ENCODE measurements at places on chromosomes 13 and 19.

DNA sequence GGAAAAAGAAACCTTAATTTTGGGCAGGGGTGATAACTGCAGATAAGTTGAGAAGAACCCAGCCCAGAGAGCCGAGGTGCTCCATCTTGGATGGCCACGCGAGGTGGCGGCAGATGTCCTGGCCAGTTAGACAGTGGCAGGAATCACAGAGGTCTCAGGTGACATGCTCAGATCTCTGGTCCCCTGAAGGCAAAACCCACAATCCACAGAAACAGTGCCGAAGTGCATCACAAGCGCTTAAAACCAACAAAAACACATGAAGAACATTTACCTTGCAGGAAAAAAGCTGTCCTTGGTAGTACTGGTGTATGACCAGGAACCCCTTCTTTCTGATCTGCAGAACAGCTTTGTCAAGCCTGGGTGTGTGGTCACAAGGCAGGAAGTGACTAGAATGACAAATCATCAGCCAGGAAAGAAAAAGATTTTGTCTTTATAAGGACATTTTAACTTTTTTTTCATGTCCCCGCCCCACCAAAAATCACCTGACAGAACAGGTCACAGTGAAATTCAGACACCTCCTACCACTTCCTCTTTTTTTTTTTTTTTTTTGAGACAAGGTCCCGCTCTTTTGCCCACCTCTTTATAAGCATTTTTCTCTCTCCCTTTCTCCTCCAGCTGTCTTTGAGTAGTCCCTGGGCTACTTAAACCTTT lies at the start of gene LCP1:
Gene LCP1, minus strand, starts transcription at position 338 of the 651 bp plus-strand sequence. CDS start 22,515 bp downstream, outside the sequence.
- DNase-seq = peak; percentile 48

GRCh38 chr13:42497798-42498197 lies 76.2 kb upstream of the TNFSF11 start:
- no peak for DNase-seq

- DNase-seq = no peak
Observed at GRCh38 chr13:110280231-110280813, 26.6 kb downstream of the COL4A1 start.

DNA sequence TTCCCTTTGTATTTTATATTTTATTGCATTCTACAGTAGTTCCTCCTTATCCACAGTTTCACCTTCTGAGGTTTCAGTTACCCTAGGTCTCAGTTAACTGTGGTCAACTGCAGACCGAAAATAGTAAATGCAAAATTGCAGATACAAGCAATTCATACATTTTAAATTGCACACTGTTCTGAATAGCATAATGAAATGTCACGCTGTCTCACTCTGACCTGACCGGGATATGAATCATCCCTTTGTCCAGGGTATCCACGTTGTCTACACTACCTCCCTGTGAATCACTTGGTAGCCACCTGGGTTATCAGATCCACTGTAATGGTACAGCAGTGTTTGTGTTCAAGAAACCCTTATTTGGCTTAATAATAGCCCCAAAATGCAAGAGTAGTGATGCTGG lies 325.0 kb downstream of the DNAJC15 start:
- DNase-seq = no peak

DNA sequence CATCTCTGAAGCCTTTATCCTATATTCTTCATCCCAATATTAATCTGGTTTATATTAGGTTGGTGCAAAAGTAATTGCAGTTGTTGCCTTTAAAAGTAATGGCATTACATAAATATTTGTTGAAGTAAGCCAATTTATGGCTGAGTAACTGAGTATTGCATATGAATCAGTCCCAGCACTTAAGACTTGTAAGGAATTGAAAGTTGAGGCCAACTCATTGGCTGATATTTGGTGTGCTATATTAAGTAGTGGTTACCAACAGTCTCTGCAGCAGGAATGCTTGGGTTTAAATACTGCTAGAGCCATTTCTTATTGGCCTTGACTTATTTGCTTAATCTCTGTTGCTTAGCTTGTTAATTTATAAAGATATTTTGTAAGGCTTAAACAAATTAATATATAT lies 460.7 kb downstream of the GPC6 start:
- no peak for DNase-seq

- DNase-seq = no peak
Observed at GRCh38 chr19:39237200-39238184, 7.3 kb downstream of the IFNL3 start.

GRCh38 chr13:41026788-41027187 lies 7.7 kb upstream of the ELF1 start:
- no peak for DNase-seq

- no peak for DNase-seq
Observed at GRCh38 chr19:8690753-8691539, 7.6 kb downstream of the ACTL9 start.

GRCh38 chr13:106802917-106803316 lies 235.0 kb upstream of the ARGLU1 start:
- DNase-seq = no peak

DNA sequence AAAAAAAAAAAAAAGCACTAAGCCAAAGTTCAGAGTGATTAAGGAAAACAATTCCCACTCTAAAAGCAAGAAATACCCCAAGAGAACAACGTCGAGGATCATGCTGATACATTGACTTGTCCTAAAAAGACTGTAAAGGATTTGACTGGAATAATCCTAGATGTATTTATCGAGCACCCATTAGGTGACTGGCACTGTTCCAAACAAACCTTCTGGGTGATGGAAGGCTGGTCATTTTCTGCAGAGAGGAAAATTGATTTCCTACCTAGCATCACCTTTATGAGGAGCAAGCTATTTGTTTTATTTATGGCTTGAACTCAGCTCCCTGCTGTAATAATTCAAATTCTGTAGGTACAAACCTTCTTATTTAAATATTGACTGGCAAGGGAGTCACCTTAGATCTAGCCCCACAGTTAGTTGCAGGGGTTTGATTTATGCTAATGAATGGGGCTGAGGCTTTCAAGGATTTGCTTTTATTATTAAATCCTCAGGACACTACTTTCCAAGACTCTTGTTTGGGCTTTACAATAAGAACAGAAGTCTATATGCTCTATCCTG lies 471.0 kb downstream of the OLFM4 start:
- DNase-seq = no peak

DNA sequence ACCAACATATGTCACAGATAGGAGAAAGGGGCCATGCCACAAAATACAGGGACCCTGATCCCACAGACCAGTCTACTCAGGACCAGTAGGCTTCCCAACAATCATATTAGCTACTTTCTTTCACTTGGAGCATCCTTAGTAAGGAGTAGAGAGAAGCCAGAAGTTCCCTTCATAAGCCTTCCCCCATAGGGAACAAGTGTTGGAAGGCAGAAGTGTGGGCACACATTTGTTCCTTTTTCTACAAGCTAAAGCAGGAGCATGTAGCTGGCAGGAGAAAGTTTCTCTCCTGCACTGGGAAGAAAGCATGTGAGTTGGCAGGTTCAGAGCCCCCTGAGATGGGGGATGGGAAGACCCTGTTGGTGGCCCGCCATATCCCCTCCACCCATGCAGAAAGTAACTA lies 165.4 kb downstream of the KCTD12 start:
- DNase-seq = no peak

- DNase-seq = no peak
Observed at GRCh38 chr19:8113017-8113416, 36.4 kb downstream of the FBN3 start.

- DNase-seq = no peak
Observed at GRCh38 chr19:3969435-3970312, 1.2 kb downstream of the DAPK3 start.

DNA sequence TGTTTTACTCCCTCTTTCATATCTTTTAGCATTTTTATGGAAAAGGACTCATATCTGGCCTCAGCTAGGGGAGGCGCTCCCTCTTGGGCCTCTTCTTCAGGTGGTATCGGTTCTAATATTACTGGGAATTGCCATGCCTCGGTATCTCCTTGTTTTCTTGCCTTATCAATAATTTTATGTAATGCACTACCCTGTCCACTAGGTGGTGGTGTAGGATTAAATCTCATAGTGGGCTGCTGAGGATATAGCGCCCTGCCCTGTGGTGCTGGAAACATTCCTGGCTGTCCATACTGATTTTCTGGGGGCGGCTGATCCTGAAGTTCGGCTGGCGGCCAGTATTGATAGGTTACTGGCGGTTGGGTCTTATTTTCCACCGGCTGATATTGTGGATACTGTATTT lies 35.8 kb downstream of the ZNF420 start:
- no peak for DNase-seq

DNA sequence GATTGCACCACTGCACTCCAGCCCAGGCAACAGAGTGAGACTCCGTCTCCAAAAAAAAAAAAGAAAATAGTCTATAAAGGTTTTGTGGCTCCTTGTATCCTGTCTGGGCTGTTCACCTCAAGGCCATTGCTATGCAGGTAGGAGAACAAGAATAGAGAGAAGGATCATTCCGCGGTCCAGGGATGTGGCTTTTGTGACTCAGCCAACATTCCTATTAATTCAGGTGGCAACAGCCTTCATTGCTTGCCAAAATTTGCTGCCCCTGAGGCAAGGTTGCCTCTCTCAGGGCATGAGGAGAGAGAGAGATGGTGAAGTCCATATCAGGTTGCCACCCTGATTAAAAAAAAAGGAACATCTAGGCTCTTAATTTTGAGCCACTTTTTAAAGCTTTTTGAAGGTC lies 8.0 kb downstream of the ZNF551 start:
- DNase-seq = no peak
